ENCODE measurements at places on chromosomes 12 and 14.

GRCh38 chr14:71804992-71805391, 127.2 kb upstream of the RGS6 start:
- DNase-seq, result no peak

GRCh38 chr12:41881891-41882805, 262.5 kb downstream of the GXYLT1 start:
- no peak for DNase-seq

DNA sequence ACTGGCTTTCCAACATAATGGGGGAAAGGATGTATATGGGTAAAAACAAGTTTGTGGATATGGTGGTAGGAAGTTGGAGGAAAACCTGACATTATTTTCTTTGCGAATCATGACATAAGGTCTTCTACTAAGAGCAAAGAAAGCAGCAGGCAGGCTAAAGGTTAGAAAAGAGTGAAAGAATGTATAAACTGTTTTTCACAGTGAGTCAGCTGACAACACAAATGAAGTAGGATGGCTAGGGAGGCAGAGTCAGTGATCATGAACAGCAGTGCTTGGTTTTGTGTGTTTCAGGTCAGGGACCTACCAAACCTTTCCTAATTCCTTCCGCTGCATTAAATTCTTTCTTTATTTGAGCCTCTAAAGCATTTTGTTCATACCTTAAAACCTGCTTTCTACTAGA, 46.3 kb upstream of the CATSPERB start:
- DNase-seq, result no peak

DNA sequence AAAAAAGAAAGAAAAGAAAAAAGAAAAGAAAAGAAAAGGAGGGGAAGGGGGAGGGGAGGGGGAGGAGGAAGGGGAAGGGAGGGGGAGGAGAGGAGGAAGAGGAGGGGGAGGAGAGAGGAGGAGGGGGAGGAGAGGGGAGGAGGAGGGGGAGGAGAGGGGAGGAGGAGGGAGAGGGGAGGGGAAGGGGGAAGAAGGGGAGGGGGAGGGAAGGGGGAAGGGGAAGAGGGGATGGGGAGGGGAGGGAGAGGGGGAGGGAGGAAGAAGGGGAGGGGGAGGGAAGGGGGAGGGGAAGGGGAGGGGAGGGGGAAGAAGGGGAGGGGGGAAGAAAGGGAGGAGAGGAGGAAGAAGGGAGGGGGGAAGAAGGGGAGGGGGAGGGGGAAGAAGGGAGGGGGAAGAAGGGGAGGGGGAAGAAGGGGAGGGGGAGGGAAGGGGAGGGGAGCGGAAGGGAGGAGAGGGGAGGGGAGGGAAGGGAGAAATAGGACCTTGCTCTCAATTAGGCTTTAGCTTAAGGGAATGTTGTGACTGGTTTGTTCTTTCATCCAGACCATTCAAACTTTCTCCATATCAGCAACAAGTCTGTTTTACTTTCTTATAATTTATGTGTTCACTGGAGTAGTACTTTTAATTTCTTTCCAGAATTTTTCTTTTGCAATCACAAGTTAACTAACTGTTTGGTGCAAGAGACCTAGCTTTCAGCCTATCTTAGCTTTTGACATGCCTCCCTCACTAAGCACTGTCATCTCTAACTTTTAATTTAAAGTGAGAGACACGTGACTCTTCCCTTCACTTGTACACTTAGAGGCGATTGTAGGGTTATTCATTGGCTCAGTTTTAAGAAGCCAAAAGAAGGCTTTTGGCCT, 76.5 kb upstream of the EGLN3 start:
- DNase-seq, result no peak

DNA sequence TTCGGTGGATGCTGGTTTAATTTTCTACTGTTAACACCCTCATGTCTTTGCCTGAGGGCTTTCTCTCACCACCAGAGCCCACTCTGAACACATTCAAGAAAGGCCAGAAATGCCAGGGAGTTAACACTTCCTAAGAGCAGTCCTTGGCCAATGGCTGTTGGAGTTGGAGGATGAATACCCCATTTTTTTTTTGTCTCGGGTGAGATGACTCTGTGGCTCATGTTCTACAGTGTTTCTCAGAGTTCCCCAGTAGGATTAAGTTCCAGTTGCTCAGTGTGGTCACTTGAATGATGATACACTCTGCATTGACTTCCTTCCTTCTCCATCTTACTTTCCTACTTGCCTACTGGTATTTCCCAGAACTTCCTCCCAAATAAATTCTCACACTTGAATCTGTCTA, 65.8 kb downstream of the FOS start:
- no peak for DNase-seq

- DNase-seq, result no peak
Observed at GRCh38 chr14:101230161-101230850, 326.8 kb upstream of the RTL1 start.

DNA sequence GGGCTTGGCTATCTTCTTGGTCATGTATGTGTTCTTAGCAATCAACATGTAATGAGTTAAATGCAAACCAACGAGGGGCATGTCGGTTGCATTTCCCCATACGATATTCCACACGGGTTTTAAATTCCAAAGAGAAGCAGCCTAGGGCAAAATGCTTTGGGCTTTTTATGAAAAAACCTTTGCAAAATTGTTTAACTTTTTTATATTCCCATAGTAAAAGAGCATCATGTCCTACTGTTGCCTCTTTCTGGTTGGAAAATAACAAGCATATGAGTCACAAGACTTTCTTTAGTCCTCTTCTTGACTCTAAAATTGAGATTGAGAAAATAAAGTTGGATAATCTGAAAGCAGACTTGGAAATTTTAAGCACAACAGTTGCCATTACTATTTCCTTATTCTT, 3.8 kb upstream of the DIO2 start:
- no peak for DNase-seq

DNA sequence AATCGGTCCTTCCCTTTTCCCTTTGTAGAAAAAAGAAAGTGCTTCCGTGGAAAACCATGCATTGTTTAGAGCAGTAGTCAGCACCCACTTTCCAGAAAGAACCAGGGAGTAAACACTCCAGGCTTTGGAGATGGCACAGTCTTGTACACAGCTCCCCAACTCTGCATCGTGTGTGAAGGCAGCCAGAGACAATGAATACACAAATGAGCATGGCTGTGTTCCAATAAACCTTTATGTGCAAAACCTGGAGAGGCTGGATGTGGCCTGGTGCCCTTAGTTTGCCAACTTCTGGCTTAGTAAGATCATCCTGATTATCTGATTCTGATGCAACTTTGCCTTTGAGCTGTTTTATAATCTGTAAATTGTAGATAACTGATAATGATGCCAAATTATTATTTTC, 463.4 kb upstream of the TMEM132C start:
- DNase-seq, result no peak

DNA sequence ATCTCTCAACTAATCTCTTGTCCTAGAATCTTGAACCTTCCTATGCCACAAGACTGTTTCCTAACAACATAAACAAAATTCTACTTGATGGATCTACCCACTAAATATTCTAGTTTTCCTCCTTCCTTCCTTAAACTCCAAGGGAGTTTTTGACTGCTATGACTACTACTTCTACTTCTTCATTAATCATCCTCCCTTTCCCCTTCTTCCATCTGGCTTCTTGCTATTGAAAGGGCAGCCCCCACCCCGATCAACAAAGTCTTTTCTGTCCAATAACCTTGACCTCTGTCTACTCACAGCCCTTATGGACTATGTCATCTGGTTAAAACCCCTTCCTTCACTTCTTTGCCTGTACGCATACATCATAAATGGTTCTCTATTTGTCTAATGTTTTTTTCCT, 5.6 kb downstream of the LTA4H start:
- DNase-seq, result no peak

DNA sequence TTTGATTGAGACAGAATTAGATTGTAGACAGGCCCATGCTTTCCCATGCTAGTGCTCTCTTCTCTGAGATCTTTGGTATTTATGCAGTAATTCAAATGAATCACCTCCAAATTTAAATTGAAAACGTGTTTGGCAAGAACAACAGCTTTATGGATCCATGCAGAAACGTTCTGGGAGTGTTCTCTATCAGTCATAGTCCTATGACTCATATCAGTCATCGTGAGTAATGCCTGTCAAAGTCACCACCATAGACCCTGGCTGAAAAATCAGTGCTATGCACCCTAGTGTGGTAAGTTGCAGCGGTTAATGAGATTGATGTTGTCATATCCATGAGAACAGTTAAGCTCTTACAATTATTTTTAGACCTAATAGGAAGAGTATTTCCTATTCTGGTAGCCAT, 90.1 kb upstream of the FOXG1 start:
- DNase-seq, result peak; percentile 63

- DNase-seq, result no peak
Observed at GRCh38 chr12:15293731-15294130, 28.6 kb upstream of the PTPRO start.

DNA sequence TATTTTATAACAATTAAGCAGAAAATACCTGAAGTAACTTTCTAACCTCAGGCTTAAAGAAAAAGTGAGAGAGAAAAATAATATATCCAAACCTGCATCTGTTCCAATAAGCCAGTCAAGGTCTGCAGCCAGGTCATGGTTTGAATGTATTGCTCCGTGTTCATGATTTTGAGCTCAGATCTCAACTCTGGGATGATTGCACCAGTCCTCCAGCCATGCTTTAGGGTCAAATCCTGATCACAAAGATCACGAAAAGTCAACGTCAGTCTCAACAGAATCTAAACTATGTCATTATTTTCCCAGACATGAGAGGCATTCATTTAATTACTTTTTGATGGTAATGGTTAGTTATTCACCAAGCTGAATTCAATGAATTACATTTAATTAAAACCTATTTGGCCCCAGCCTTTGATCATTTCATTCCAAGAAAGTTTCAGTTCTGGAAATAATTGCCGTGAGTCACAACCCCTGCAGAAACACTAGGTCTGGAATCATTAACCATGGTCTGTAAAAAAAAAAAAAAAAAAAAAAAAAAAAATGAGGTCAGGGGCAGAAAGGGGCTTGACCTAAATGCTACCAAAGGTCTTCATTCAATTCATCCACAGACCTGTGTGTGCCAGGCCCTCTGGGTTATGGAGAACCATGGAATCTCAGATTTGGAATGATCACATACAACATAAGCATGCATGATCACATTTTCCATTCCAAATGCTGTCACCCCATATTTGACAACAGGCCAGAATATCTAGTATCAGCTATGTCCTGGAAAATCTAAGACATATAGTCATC, 55.6 kb downstream of the NT5DC3 start:
- no peak for DNase-seq

- no peak for DNase-seq
Observed at GRCh38 chr12:106300761-106301160, 1.8 kb upstream of the TCP11L2 start.

GRCh38 chr14:20631880-20632389, 9.6 kb downstream of the OR6S1 start:
- no peak for DNase-seq

DNA sequence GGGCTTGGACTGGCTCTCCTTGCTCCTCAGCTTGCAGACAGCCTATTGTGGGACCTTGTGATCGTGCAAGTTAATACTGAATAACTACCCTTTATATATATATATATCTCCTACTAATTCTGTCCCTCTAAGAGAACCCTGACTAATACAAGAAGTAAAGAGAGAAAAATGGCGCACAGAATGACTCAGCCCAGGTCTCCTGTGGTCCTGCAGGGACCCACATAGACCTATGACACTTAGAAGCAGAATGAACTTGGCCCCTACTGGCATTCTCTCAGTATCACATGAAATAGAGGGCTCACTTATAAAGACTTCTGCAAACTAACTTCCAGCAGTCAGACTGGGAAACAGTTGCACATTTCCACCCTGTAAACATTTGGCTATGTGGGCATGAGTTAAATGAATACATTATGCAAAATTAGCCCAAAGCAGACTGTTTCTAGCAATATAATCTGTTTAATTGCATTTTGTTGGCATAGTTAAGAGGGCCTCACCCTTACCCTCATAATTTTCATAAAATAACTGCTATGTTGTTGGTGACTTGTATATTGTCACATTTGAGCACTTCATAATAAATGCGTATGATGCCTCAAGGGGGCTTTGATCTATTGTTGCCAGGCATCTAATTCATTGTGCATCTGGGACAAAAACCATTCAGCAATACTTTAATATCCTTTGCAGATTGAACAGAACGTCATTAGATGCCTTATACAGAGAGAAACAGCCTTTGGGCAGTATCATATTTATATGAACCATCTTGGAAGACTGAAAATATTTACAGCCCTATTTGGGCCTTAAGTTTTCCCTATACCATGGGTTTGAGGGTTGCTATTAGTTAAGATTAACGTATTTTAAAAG, 349.7 kb upstream of the DIO2 start:
- DNase-seq, result no peak

- no peak for DNase-seq
Observed at GRCh38 chr12:130714591-130715149, 1.4 kb downstream of the RIMBP2 start.

DNA sequence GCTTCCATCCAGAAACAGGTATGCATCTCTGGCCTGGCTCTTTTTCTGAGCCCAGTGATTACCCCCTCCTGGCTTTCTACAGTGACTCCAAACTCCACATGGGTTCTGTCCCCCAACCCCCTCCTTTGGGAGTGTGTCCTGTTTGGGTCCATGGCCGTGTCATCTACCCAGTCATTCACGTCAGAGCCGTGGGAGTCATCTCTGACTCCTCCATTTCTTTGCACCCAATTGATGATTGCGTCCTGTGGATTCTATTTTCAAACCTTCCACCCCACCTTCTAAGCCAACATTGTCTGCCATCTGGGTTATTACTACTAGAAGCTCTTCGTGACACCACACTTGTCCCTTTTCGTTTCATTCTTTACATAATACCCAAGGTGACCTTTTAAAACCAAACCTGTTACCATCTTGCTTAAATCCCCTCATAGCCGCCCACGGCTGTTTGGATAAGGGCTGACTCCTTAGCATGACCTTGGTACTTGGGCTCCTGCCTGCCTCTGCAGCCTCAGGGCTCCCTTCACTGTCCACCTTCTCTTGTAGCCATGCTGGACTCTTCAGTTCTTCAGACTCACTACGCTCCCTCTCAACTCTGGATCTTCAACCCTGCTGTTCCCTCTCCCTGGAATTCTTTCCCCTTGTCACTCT, 38.1 kb upstream of the NT5DC3 start:
- DNase-seq, result no peak

GRCh38 chr12:75439930-75440329, 40.6 kb upstream of the GLIPR1 start:
- DNase-seq, result no peak

GRCh38 chr14:23793532-23793931, 157.4 kb downstream of the DHRS2 start:
- DNase-seq, result no peak

DNA sequence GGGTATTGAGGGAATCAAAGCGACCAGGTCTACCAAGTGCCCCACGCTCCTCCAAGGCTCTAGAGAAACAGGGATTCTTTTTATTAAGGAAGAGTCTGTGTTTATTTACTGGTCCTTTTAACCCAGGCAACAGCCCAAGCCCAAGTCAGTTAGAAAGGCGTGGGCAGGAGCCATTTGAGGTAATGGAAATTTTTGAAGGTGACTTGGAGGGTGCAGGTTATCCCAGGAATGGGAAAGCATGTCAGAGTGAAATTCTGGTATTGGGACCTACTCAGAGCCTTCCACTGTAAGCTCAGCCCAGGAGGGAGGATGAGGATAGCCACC, 2.9 kb downstream of the SLC6A12 start:
- no peak for DNase-seq

DNA sequence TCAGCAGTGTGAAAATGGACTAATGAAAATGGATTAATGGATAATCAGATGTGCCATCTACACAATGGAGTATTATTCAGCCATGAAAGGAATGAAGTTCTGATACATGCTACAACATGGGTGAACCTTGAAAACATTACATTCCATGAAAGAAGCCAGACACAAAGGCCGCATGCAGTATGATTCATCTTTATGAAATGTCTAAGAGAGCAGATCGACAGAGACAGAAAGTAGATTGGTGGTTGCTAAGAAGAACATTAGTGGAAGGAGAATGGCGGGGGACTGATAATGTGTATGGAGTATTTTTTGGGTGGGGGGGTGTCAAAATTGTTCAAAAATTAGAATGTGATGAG, 47.3 kb downstream of the PRKAB1 start:
- DNase-seq, result no peak

All from Panc1 (cell line).